Activated CD4-positive, CD25-positive, alpha-beta regulatory T cell treated with anti-CD3 and anti-CD28 coated beads, Interleukin-2, amount 50 U/mL, for 24 hours (primary cell): ENCODE measurements at places on chromosomes 12 and 14.

GRCh38 chr14:66910311-66910840, 278.9 kb upstream of the GARIN2 start:
- no peak for ATAC-seq

DNA sequence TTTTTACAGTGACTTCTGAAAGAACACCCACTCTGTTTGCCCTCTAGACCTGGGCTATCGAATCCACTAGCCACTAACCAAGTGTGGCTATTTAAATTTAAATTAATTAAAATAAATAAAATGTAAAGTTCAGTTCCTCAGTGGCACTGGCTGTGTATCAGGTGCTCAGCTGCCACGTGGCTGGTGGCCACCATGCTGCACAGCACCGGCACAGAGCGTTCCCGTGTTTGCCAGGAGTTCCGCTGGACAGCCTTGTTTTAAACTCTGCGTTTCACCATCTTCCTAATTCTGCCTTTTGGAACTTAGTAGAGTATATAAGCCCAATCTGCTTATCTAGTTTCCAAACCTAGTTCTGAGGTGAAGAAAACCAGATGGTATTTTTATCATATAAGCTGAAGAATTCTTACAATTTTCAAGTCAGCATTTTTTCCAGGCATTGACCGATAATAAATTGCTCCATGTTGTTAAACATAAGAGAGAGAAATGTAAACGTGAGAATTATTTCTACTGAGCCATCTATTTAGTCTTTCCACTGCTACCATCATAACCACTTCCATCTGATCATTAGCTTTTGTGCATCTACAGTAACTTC, 339.0 kb downstream of the CACNA1C start:
- no peak for ATAC-seq

GRCh38 chr12:19288603-19289244, 150.6 kb upstream of the AEBP2 start:
- ATAC-seq = no peak

DNA sequence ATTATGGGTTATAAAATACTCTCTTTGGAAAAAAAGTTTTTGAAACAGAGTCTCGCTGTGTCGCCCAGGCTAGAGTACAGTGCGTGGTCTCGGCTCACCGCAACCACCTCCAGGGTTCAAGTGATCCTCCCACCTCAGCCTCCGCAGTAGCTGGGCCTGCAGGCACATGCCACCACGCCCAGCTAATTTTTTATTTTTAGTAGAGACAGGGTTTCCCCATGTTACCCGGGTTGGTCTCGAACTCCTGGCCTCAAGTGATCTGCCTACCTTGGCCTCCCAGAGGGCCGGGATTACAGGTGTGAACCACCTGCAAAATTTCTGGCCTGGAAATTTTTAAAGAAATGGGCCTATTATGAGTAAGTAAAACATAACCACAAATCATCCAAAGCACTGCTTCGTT, 3.8 kb downstream of the USP15 start:
- ATAC-seq = no peak

GRCh38 chr12:3442397-3442796, 48.6 kb upstream of the PRMT8 start:
- ATAC-seq = no peak

GRCh38 chr12:50041062-50041860, 16.0 kb upstream of the RACGAP1 start:
- ATAC-seq = no peak

GRCh38 chr14:61416591-61416990, 95.2 kb downstream of the PRKCH start:
- ATAC-seq = no peak

DNA sequence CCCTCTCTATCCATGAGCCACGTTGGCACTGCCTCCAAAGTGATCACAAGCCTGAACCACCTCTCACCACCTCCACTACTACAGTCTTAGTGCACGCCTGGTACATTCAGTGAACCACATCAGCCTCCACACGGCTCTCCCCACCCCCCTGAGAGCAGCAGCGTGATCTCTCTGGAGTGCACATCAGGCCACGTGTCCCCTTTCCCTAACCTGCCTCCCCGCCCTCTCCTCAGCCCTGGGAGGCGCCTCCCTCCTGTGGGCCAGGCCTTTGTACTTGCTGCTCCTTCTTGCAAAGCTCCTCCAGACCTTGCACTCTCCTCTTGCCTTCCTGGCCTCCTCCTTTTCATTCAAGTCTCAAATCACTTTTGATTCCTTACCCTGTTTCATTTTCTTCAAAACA, 49.8 kb downstream of the SLC6A12 start:
- ATAC-seq = no peak

DNA sequence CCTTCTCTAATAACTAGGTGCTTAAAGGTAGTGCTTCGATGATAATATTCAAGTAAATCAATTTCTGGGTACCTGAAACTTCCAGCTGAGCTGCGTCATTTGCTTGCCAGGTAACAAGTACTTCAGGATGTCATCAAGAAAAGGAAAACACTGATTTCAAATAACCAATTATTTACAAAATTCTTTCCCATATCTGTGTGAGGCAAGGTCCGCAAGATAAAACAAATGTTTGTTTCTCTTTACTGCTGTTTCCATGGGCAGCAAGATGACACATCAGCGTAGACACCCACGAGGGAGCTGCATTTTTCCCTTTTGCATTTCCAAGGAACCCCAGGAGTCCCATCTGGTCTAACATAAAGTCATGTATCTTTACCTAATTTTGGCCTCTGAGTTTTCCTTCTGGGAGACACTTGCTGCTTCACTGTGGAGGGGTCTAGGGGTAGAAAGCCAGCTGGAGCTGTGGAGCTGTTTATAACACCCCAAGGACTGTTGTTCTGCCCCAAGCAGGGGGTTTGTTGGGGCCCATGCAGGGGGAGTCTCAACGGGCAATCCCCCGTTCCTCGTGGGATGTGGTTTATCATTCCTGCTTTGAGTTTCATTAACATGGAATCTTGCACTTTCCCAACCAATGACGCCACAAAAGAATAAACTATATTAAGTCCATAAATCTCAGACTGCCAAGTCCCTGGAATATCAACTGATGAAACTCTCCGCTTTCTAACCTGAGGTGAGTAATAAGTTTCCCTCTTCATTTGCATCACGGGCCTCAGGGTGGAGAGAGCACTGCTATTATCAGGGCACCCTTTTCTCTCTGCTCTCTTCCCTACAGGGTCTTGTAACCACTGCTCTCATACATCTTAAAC, 112.8 kb upstream of the PELI2 start:
- ATAC-seq = no peak

- ATAC-seq = peak; percentile 34
These were observed at the start of gene DENND5B for GRCh38 chr12:31590642-31591379. TSS of gene DENND5B (minus strand) at chr12:31591136. CDS start at chr12:31590832, 304 bp downstream.

DNA sequence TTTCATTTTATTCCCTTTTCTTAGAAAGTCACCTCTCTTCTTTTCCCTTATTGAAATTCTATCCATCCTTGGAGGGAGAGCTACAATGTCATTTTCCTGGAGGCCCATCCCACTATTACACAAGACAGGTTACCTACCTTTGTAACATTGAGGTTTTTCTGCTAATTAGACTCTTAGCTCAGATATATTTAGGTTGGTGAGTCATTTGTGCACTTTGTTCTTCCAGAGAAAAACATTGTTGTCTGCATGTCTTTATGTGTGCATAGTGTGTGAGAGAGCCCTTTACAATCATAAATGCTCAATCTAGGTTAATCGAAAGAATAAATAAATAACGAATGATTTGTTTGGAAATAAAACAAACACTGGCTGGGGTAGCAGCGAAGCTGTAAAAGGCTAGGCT, 191.8 kb downstream of the DACT1 start:
- no peak for ATAC-seq

DNA sequence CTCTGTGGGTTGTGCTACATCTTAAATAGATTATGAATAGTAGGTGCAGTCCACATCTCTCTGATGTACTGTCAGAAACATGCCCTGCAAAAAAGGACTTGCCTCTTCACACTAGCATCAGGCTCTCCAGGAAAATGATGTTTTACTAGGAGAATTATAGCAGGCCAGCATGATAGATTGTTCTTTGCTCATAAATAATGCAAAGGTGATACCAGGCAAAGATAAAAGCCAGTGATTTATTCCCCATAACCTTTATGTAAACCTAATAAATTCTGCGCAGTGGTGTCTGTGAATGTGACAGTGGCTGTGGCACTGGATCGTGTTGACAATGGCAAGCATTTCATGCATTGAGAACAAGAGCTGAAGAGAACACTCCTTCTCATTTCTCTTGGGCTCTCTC, 646.5 kb upstream of the SEL1L start:
- no peak for ATAC-seq

DNA sequence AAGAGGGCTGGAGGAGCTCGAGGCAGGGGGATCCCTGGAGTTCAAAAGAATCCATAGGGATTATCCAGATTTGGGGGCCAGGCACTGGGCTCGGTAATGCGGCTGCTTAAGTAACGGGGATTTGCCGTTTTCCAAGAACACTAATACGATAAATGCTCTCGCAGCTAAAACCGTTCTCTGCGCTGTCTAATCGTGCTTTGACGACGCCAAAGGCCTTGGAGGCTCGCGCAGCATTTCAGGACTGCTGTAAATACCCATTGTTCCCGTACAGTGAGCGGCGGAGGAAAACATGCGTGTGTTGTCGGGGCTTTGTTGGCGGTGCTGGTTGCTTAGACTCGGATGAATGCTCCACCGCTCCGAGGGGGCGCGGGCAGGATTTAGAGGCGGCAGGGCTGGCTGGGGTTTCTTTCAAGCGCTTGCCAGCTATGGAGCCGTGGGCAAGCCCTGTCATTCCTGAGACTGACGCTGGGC, 26.2 kb downstream of the DIO3 start:
- no peak for ATAC-seq

- no peak for ATAC-seq
These were observed 16.7 kb downstream of the DCAF4 start for GRCh38 chr14:72942934-72943333.

DNA sequence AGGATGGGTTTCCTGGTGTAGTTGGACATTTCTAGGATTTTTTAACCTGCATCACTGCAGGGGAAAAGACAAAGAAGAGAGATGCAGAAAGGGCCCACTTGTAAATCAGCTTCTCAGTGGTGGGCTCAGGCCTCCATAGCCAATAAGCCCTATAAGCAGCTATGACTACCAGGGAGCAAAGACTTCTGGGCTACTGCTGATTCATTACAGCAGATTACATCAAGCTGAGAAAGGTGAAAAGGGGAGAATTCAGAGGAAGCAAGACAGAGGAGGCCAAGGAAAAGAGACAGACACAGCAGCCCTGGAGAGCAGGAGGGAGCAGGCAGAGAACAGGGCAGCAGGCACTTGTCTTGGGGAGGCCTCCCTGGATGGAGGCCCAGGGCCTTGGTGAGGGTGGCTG, 95.2 kb downstream of the KCNA5 start:
- ATAC-seq = no peak

- peak; percentile 46 for ATAC-seq
These were observed 73.8 kb downstream of the DRAM1 start for GRCh38 chr12:101951002-101951670.

GRCh38 chr12:5187136-5187535, 143.5 kb downstream of the KCNA5 start:
- ATAC-seq = no peak

DNA sequence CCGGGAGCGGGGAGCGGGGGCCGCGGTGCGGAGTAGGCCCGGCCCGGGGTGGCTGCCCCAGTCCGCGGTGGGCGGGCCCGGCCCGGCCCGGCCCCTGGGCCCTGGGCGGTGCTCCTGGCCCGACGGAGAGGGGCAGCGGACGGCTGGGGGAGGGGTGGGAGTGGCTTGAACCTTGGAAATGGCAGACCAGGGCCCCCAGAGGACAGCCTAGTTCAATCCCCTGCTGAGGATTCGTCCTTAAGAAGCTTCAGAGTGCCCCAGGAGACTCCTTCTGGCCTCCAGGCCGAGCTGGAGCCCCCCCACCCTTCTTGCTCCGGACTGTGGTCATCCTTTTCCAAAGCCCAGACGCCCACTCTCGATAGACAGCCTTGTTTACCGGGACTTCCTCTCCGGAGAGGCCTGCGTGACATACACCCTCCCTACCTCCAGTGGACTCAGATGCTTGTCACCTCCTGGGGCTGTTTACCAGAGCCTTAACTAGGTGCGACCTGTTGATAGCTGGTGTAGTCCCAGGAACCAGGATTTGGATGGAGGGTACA, 458 bp downstream of the KHNYN start:
- ATAC-seq = peak; percentile 43

DNA sequence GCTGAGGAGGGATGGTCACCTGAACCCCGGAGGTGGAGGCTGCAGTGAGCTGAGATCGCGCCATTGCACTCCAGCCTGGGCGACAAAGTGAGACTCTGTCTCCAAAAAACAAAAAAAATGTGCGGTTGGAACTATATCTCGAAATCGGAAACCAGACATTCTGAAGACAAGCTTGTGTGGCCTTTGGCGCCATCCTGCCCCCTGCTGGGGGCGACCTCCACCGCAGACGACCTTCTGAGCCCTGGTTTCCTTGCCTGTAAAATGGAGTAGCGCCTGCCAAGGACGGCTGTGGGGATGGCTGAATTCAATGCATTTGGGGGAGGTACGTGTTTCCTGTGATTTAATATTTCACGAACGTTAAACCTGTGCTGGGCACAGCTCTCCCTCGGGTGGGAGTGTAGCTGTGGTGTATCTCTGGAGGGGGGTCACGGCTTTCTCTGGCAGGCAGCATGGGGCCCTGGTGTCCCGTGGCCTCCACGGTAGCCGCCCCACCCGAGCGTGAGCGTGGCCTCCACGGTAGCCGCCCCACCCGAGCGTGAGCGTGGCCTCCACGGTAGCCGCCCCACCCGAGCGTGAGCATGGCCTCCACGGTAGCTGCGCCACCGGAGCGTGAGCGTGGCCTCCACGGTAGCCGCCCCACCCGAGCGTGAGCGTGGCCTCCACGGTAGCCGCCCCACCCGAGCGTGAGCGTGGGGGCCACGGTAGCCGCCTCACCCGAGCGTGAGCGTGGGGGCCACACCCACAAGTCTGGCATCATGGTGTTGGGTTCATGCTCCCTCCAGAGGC, 55.3 kb downstream of the LRCOL1 start:
- no peak for ATAC-seq

- ATAC-seq = peak; percentile 61
These were observed 390 bp downstream of the JKAMP start for GRCh38 chr14:59484639-59485175.

DNA sequence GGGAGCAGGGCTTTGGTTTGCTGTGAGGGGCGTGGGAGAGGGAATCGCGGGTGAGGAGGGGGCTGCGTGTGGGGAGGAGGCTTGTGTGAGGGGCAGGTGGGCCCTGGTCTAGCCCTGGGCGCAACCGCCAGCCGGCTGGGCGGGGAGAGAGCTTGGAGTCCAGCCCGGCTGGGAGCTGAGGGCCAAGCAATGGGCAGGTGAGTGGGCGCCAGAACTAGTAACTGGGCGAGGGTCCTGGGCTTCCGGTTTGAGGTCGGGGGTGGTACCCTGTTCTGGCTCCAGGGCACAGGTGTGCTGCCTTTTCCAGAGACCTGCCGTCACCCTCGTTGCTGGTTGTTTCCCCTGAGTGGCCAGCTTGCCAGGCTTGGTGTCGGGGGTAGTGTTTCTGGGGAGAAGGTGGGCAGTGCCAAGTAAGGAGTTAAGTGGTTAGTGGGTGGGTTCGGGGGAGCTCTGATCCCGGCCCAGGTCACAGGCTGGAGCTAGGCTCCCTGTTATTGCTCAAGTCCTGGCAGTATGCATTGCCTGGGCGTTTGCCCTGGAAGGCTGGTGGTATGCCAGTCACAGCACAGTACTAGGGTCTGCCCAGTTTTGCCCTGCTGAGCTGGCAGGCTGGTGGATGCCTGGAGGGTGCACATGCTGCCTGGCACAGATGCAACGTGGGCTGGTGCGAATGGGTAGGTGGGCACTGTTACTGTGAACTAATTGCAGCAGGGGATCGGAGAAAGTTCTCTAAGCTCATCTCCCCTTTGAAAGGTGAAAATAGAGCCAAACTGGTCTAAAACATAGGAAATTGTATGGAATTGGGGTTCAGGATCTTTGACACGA, 683 bp downstream of the CIPC start:
- no peak for ATAC-seq
